Right hindlimb (tissue), 1 donor: ENCODE measurements at places on chromosomes 3 and 15.

DNA sequence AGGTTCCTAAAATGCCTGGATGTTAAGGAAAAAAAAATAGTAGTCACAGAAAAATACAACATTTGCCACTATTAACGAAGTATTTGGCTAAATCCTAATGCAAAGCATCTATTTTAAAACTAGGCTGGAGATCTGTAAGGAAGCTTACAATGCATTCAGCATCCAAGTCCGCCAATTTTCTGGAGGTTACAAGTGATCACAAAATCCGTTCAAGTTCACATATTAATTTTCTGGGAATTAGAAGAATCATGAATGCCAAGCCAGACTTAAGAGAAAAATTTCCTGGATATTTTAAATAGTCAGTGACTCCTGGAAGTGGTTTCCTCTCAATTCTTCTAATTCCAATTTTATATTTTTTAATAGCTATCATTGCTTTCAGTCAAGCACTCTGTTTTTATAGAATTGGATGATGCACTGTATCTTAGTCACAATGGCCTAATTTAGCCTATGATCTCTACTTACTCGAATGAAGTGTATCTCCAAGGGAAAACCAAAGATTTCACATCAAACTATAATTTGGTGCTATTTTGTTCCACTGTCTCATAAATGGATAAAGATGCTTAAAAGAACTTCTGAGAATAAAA, 60.4 kb downstream of the P3H2 start:
- DNase-seq = no peak

GRCh38 chr3:60953351-60953750, 297.9 kb downstream of the FHIT start:
- DNase-seq = peak; percentile 27

GRCh38 chr3:10299679-10300078, 6.9 kb upstream of the GHRL start:
- DNase-seq = no peak

DNA sequence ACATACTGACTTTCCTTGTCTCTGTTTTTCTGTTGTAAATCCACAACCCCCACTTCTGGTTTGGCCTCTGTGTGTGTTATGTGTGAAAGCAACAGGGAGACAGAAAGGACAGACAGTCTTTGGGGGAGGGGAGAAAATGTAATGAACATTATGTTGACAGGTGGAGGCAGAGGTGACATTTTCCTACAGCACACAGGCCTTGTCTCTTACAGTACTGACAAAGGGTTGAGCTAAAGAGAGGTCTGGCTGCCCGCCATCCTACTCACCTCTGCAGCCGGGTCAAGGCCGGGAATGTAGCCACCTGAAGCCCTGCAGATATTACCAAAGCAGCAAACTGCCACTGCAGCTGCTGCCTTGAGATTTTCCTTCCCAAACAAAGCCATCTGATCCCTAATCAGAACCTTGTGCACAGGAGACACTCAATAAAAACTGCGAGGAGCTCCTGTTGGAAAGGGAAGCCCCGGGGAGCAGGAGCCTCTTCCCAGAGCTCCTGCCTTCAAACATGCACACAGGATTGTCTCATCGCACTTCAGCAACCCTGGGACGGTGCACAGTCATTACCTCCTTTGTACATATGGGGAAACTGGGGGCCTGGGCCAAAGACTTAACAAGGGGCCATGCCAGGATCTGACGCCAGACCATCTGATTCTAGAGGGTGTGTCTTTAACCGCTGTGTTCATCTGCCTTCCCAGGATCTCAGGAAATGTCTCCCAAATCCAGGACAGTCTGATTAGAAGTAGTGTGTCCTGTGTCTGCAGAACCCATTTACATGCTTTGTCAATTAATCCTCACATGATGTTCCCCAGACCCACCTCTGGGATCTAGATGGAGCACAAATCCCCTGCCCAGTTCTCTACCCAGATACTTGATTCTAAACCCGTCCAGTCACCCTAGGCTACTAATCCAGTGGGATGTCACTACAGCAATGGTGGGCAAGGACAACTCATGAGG, 14.2 kb downstream of the MYO5C start:
- no peak for DNase-seq

GRCh38 chr3:89108291-89108550, 800 bp downstream of the EPHA3 start:
- no peak for DNase-seq

GRCh38 chr15:52352086-52352485, 56.5 kb upstream of the MYO5C start:
- no peak for DNase-seq

DNA sequence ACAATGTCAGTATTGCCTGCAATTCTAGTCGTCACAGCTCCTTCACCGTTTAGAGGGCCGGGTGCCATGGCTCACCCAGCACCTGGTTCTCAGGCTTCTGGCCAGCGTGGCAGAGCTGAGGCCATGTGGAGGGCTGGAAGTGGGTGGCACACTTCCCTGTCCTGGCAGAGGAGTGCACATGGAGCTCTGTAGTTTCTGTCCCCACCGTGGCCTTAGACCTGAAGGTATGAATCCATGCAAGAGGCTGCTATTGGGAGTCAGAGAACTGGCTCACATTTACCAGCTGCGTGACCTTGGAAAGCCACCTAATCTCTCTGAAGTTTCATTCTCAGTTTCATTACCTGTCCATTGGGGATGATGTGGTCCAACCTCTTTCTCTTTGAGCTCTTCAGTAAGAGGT, 22.2 kb downstream of the EPHB1 start:
- DNase-seq = no peak

GRCh38 chr3:43859766-43860165, 169.0 kb downstream of the ABHD5 start:
- no peak for DNase-seq

GRCh38 chr3:127083778-127084397, 101.0 kb downstream of the PLXNA1 start:
- no peak for DNase-seq

GRCh38 chr15:68667800-68668625, 89.2 kb downstream of the CORO2B start:
- DNase-seq = no peak

DNA sequence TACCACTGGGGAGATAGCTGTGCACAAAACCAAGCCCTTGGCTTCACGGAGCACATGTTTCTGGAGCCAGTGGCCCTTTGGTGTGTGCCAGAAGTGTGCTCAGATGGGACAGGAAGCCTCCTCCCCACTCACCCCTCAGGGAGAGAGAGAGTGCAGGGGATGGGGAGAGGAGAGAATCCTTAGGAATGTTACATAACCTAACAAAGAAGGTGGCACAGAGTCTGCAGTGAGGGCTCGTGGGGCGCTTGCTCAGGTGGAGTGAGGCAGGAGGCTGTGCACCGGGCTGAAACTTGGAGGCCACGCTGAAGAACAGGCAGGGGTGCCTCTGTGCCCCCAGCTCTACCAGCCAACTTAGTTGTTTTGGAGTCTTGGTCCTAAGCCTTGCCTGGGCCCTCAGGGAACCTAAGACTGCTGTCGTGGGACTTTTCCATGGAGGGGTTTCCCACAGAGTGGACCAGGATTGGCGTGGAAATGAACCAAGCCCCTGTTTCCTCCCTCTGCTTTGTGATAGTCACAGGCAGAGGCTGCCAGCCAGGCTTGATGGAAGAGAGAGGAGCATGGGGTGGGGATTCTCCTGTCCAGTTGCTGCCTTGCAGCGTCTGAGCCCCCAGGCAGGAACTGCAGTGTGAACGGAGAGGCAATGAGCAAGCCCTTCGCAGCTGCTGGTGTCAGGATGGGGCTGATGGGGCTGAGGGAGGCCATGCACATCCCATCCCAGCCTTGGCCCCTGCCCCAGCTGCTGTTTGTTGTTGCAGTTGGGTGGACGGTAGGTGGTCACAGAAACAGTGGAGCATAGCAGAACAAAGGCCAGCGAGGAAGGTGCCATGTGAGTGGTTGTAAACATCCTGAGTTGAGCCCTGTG, 32.7 kb downstream of the PDIA5 start:
- DNase-seq = no peak
